ENCODE measurements at places on chromosomes 13 and 19.
A peak's percentile ranks its signal among the peaks of the same experiment; 100 is the strongest.

GRCh38 chr13:70708775-70709174 lies 600.5 kb upstream of the KLHL1 start:
- DNase-seq = no peak

DNA sequence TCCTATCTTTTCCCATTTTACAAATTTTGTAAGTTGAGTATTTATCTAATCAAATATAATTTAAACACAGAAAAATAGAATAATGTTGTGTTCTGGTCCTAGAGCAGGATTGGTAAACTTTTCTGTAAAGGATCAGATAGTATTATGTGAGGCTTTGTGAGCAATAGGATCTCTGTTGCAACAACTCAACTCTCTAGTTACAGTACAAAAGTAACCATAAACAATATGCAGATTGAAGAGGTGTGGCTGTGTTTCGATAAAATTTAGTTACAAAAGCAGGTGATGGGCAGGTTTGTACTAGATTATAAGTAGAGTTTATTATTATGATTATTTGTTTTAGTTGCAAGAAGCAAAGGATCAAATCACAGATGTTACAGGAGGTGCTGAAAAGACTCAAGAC lies 15.2 kb upstream of the C1QTNF9B start:
- no peak for DNase-seq

DNA sequence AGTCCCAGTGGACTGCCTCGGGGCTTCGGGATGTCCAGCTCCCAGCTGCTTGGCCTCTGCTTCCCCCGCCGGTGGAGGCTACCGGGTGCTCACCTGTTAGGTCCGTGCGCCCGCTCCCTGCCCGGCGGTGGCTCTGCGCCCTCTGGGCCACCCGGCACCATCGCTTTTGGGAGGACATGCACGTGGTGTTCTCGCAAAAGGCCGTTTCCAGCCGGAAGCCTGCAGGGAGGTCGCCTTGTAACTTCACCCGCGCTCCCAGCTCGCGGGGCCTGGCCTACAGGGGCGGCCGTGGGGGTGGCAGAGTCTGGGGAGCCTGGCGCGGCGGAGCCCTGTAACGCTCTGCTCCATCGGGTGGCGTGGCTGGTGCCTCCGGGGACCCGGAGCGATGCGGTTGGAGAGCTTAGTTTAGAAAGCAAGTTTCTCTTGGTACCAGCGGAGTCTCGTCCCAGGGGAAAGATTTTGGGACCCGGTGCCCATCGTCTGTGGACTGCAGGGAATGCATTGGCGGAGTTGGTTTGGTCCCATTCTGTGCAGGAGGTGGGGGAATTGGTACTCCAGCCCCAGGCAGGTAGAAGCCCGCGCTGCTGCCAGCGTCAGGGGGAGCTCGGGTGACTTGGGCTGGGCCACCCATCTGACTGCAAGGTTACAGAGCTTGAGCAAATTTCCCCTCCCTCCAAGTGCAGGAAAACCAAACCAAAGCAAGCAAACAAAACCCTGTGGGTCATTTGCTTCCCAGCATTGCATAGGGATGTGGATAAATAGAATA lies 673 bp downstream of the SPATA13 start:
- DNase-seq = peak; percentile 77

- DNase-seq = peak; percentile 73
Observed at GRCh38 chr19:49593233-49594113, 2.5 kb downstream of the PRR12 start.

GRCh38 chr13:74132776-74133656 lies 1.2 kb downstream of the KLF12 start:
- peak; percentile 28 for DNase-seq

DNA sequence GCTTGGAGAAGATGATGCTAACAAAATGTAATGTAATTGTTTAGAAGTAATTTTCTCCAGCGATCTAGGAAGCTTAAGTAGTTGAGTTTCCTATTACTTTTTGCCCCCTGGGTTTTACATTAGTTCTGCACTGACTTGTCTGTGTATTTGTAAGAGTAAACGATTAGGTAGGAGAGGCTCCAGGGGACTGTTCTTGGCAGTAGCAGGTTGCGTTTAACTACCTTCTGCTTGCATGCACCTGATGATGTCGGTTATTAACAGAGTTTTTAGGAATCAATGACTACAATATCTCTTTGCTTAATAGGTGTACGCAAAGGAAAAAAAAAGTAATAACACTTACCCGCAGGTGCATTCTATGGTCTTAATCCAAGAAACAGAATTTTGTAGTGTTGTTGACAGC lies 18.3 kb upstream of the UGGT2 start:
- DNase-seq = no peak

- DNase-seq = no peak
Observed at GRCh38 chr19:11046605-11047354, 42.5 kb upstream of the LDLR start.

- no peak for DNase-seq
Observed at GRCh38 chr19:14450168-14450874, 17.2 kb downstream of the PKN1 start.

DNA sequence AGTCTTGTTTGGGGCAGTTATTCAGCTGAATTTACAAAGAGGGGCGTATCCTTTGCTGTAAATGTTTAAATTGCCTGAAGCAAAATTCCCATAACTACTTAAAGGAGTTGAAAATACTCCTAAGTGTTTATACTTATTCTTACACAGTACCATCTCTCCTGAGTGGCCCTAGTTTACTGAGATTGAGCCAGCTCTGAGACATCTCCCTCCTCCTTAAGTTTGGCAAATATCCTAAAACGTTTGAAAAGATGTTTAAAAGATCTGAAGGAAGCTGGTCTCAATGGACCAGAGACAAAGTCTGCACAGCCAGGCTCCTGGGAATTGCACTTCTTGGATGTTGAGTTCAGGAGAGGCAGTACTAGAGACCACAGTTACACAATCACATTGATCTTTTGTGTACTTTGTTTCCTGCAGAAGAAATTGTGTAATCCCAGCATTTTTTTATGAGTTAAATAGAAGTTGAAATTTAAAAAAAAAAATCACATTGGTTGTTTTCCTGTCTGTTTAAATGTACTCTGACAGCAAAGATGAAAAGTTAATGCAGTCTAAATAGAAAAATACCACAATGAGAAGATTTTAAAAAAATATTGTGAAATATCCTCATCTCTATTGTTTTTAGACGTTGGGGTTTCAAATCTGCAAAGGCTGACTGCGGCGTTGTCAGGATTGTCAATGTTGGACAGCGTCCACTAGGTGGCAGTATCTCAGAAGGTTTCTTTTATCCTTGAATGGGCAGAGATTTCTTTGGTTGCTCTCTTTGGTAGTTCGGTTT lies 20.7 kb downstream of the TNFSF11 start:
- peak; percentile 17 for DNase-seq

GRCh38 chr19:28596561-28597071 lies 616.3 kb downstream of the UQCRFS1 start:
- no peak for DNase-seq

DNA sequence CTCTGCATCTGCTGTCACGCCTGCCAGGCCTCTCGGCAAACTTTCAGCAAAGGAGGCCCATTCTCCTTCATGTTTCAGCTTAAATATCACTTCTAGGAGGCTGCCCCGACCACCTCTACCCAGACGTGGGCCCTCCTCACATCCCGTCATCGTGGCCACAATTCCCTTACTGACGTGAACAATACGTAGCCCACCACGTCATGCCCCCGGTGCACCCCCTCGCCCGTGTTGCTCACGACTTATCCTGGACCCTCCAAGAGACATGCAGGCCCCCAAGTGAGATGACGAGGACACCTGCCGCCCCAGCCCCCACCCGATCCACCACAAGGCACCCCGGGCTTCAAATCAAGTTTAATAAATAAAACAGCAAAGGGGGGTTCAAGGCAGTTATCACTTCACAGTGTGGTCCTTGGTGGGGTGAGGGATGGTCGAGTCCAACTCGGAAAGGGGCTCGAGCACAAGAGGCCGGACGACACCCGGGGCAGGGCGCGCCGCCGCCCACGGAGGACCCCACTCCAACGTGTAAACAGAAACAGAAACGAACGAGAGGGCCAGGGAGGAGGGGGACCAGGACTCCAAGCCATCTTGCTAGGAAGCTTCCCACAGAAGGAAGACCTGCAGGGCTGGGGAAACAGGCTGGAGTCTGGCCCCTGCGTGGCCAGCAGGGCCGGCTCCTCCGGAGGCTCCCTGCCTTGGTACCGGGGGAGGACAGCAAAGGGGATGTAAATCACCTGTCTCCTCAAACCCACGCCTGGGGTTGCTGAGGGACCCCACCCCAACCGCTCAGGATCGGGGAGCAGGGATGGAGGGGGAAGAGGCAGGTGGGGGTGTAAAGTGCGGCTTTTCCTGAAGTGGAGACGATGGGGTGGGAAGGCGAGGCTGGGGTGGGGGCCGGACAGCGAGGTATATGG lies 14.3 kb upstream of the PLPP2 start:
- no peak for DNase-seq

GRCh38 chr13:31860002-31860401 lies 120.7 kb downstream of the RXFP2 start:
- no peak for DNase-seq

DNA sequence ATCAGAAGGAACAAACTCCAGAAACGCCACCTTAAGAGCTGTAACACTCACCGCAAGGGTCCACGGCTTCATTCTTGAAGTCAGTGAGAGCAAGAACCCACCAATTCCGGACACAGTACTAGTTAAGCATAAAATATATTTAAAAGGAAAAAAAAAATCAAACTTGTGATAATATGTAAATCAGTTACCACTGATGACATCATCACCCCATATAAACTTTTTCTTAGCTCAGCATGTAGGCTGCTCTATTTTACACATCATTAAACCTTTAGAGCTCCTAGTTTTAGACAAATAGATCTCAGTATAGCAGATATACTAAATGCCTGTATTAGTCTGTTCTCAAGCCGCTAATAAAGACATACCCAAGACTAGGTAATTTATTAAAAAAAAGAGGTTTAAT lies 668.1 kb downstream of the PCDH9 start:
- DNase-seq = no peak

GRCh38 chr19:12628040-12629022 lies 17.6 kb downstream of the ZNF791 start:
- DNase-seq = no peak
